ENCODE measurements at places on chromosomes 2 and 18.

DNA sequence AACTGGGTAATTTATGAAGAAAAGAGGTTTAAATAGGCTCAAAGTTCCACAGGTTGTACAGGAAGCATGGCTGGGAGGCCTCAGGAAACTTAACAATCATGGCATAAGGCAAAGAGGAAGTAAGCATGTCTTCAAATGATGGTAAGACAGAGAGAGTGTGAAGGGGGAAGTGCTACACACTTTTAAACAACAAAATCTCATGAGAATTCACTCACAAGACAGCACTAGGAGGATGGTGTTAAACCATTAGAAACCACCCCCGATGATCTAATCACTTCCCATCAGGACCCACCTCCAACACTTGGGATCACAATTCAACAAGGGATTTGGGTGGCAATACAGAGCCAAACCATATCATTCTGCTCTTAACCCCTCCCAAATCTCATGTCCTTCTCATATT is 34.9 kb downstream of the CFAP210 start:
- no peak for DNase-seq

DNA sequence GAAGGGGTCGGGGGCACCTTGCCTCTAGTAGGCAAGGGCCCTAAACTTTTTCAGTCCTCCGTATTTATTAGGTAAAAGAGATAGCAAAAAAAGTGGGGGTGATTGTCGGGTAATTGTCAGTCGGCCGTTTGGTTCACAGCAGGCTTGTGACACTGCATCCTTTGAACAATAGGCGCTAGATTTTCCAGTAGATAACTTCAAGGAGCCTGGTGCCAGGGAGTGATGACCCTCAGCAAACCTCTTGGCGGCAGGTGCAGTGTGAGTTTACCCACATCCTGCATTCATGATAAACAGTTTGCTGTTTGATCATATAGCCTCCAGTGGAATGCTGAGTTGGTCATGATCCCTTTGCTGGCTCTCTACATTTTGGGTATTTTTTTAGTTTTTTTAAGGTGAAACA is 22.9 kb downstream of the SERPINB8 start:
- no peak for DNase-seq

DNA sequence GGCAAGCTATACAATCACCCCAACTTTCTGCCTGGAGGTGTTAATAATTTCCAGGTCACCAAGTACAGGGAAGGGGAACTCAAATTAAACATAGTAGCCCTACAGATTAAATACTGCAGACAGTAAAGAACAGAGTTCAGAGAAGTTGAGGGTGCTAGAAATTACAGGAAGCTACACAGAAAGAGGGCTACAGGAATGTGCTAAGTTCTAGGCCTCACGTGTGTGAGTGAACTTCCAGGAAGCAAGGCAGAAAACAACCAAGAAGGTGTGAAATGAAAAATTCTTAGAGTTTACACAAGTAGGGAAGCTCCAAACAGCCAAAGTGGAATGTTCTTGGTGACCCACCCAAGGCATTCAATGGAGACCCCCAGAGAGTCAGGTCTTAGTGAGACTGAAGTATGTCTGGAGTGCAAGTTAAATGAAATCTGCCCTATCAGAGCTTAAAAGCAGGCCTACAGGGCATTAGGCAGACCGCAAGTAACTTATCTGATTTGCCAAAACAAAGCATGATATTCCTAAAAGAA is 58.1 kb upstream of the RNU4ATAC start:
- no peak for DNase-seq

DNA sequence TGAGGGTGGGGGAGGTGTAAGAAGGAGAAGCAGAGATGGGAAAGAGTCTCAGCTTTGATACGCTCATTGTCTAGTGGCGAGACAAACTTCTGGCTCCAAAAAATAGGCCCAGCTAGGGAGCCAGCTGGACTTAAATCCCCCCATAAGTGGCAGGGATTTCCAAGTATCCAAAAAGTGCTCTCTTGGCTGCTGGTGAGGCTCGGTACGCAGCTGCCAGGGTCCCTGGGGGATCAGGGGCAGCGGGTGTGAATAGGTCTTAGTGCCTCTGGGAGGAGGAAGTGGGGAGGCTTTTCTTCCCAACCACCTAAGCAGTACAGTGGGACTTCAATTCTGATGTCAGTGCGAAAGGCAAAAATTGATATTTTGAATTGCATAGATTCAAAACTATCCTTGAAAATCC is 73.5 kb downstream of the ALK start:
- DNase-seq, result no peak

GRCh38 chr2:190694479-190694878 is 45.6 kb downstream of the NAB1 start:
- DNase-seq, result no peak

DNA sequence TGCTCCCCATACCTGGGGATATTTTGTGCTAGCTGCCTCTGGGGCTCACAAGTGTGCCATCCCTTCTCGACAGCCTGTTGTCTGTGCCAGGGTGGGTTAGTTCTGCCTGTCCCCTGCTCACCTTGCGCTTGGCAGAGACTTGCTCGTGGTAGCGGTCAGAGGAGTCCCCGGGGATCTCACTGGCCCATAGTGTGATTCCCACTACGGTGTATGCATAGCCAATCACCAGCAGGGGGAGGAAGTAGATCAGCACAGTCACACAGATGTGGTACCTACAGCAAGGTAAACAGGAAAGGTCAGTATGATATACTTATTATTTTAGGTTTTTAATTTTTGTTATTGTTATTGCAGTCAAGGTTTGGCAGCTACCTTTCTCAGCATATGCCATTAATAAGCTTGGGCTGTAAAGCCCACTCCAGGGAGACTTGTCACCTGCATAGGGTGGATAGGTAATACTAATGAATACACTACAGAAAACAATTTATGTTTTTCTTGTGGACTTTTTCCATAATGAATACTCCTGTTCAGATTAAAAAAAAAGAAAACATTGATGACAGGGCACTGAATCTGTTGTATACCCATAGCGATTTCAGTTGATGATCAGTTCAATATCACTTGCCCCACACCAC is 95.2 kb downstream of the POLE4 start:
- DNase-seq, result peak; percentile 58

GRCh38 chr2:241901018-241901380 is 31.5 kb downstream of the RTP5 start:
- DNase-seq, result no peak

DNA sequence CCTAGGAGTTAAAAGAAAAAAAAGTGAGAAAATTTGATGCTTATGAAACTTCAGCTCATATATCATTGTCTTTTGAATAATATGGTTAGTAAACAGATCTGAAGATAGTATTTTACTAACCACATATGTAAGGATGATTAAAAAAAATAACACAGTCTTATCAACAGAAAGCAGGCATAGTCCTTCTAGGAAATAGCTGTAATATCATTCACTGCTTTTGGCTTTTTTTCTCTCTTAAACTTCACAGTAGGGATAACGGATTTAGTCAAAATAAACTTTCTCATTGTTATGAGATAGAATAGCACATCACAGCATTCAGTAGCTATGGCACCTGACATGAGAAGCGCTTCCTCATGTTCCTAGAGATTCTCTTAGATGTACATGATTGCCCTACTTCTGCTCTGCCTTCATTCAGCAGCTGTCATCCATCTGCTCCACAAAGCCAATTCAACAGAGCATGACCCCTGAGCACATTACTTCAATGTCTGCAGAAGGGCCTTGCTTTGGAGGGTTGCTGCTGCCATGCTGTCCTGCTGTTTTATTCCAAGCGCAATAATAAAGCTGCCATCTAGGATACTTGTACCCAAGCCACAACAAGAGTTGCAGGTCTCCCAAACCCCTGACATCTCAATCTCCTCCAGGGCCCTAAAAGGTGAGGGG is 67.0 kb downstream of the TTC21B start:
- DNase-seq, result no peak

DNA sequence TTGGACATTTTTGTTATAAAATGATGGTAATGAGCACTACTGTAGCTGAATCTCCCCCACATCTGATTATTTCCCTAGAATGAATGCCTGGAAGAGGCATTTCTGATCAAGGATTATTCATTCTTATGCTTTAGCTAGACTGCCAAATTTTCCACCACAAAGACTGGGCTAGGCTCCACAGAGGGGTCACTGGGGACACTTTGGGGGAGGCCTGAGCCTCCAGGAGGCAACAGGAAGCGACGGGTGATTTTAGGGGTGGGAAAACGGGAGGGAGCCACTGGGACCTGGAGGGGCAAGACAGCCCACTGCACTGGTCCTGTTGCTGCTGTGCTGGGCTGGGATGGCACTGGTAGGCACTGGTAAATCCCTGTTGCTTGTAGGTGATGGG is 2.4 kb upstream of the ASB1 start:
- no peak for DNase-seq

- no peak for DNase-seq
These were observed 111.3 kb upstream of the TLK1 start for GRCh38 chr2:171271971-171272436.

DNA sequence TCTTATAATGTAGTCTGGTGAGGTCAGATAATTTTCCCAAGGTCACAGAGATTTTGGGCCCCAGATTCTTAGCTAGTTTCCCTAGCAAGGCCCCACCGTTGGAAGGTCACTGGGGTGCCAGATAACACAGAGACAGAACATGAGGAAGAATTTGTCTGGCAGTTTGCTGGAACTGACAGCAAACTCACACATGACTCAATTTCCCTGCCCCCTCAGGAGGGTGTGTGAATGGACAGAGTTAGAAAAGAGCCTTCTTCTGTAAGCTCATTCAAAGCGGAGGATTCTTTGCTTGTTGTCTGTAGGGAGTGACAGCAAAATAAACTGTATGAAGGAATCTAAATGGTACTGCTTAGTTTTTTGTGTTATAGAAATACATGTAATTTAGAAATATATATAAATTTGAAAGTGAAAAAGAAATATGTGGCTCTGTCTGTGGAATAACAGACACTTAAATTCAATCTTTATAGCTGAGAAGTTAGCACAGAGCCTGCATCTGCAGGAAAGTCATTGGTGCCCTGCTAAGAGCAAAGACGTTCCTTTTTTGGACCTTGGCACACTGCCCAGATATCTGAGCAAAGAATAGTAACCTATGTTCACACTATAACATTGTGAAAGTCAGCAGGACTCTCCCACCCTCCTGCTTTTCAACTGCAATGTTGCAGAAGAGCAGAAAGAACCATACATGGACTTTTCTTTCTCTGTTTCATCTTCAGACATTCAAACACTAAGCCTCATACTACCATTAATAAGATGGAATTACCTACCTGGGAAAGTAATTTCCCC is 2.1 kb downstream of the MDH1 start:
- no peak for DNase-seq

GRCh38 chr2:150697596-150697995 is 210.1 kb upstream of the RND3 start:
- DNase-seq, result no peak

DNA sequence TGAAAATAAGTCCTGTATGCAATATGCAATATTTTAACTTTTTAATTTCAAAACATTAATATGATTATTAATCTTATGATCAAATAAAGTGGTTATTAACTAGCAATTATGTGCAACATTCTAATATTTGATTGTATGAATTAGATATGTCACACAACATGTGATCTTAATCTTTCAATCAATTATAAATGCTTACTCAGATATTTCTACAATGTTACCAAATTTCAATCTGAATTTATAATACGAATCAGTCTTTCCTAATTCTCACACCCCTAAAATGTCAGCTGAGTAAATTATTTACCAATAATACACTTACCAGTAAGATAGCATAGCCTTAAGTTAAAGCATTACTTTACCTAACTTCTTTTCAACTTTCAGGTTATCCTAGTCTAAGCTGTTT is 186.3 kb downstream of the CALCRL start:
- DNase-seq, result no peak

- DNase-seq, result no peak
These were observed 67.5 kb downstream of the EVA1A start for GRCh38 chr2:75493230-75493629.

DNA sequence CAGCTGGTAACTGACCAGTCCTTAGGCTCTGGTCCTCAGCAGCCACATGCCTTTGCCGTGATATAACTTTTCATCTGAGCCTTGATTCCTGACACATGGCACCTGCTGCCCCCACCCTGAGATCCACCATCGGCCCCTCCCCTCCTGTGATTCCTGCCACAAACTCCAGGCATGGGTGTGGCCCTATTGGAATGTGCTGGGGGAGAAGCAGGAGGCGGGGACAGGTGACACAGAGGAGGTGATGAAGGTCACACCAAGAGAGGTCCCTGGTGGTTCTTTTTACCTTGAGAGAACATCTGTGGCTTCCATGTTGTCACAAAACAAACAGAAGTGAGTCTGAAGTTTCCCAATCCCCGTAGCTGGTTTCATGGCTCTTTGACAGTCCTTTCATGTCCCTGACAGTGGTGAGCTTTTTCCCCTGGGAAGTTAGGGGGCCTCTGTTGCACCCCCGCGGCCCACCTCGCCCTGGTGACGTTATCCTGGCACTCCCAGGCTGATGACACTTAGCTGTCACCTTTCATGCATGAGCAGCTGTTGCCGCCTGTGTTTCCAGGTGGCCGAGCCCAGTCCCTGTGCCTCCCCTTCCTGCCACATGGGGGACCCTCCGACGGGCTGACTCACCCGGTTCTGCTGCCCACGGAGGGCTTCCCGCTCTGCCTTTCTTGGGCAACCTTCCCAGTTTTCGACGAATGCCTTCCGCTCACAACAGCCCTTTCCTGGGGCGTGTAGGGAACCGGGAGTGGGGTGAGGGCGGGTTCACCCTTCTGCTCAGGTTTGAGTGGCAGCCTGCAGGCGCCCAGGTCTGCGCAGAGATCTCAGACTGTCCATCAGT is 66.3 kb upstream of the GLI2 start:
- DNase-seq, result no peak

DNA sequence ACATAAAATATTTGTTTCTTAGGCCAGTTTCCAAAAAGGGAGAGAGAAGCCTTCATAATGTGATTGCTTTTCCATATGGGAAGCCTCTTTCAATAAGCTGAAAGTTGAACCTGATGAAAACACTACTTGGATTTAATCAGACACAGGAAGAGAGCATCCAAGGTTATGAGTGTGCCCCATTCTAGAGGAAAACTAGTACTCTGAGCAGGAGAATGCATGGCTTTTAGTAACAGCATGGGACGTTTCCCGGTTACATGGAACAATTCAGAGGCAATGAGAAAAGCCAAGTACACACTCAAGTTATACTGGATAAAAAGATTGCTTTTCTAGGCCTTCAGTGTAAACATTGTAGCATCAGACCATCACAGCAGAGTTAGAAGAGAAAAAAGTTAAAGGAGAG is 315.8 kb downstream of the ZNF516 start:
- DNase-seq, result no peak

DNA sequence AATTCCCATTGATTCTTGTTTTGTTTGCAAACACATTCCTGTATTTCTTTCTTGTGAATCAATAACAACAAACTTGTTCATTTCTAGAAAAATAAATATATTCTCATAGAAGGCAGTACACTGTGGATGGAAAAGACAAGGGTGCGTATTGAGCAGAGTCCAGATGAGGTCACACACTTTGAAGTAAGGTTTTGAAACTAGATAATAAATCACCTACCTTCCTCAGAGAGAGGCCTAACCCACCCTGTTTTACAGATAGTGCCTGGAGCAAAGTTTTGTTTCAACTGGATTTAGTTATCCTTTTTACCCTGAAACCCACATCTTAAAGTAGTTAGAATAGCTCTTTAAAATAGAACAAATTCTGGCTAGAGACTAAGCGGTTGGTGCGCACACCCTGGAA is 137.1 kb upstream of the PIEZO2 start:
- DNase-seq, result no peak

- no peak for DNase-seq
These were observed 27.0 kb downstream of the ENOSF1 start for GRCh38 chr18:685438-685837.

GRCh38 chr18:46291149-46291548 is 187.0 kb downstream of the HAUS1 start:
- peak; percentile 28 for DNase-seq

- DNase-seq, result no peak
These were observed 96.7 kb upstream of the COL5A2 start for GRCh38 chr2:189276277-189276676.

All from GM13976 (cell line).